Osteoblast (primary cell): ENCODE measurements at places on chromosomes 16 and 17. TPM values are rescaled to one million over a fixed set of nuclear protein-coding genes. Genes with fewer than 3 reads are reported as not detected.
A peak's percentile ranks its signal among the peaks of the same experiment; 100 is the strongest.

DNA sequence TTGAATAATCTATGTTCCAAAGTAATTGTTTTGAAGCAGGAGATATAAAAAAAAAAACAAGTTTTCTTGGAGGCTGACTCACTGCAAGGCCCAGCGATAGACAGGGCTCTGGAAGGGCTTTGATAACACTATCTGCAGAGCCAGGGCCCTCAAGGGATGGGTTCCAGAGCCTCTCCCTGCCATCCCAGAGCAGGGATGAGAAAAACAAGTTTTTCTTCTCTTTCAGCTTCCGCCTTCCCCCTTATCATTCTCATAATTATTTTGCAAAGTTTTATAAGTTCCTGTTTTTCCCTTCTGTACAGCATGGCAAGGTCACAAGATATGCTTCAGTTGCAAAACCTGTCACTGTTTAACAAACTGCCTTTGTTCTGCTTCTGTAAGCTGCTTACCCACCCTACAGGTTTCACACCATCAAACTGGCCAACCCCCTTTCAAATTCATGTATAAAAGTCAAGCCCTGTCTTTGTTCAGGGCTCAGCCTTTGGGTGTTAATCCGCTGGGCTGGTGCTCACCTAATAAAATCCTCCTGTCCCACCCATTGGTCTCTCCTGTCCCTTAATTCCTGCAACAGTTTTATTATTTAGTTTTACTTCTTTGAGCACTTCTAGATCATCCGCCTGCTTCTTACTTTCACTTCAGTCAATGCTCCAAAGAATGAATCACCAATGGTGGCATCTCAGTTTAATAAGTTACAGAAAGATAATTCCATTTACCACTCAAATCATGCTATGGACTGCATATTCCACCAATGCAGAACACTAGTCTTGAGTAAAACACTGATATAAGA is 5.6 kb upstream of the THUMPD1 start:
- no peak overlapping the region for H3K27ac ChIP-seq
- H3K4me1 ChIP-seq: no peaks in the 10 kb centered on the region
- DNase-seq: no peak

GRCh38 chr17:18315562-18315922 is 449 bp downstream of the SMCR8 start:
- H3K27me3 ChIP-seq: no peaks in the 10 kb centered on the region
- peak; percentile 38 for DNase-seq
- H3K36me3 ChIP-seq: peaks cover 36% of the 10 kb centered on the region
- H3K4me3 ChIP-seq: peak overlapping the region; percentile 96
- peak overlapping the region; percentile 93 for H3K27ac ChIP-seq
- peaks cover 37% of the 10 kb centered on the region for H3K4me1 ChIP-seq

DNA sequence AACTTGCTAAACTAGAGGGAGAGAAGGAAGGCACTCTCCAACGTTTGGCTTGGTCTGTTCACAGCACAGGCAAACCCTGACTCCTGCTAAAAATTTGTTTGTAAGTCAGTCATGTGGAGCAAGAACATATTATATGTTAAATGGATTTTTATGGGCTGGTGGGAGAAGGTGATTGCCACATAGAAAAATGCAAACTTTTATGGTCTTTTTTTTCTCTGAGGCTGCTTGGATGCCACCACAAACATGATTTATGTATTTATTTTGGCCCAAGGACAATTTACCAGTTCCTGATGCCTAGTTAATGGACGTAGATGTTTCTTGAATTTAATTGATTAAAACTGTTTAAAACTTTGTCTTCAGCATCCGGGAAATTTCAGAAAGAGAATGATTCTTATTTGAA is 274.2 kb upstream of the MYOCD start:
- H3K27ac ChIP-seq: no peak overlapping the region
- no peak overlapping the region for H3K4me3 ChIP-seq
- no peaks in the 10 kb centered on the region for H3K4me1 ChIP-seq
- no peaks in the 10 kb centered on the region for H3K36me3 ChIP-seq

DNA sequence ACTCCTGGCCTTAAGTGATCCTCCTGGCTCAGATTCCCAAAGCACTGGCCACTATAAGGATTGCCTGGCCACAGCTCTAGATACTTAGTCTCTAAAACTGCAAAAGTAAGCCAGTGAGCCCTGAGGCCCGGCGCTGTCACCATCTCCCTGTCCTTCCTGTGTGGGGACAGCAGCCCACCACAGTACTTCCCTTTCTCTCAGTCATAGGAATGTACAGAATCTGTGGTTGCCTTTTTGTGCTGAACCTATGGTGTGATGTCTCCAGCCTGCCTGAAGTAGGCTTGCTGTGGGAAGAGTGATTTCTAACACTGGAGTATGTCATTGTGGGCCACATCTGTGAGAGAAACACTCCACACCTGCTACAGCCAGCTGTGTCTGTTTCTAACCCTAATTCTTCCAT is 24.7 kb downstream of the NTAN1 start:
- no peaks in the 10 kb centered on the region for H3K27me3 ChIP-seq
- no peak overlapping the region for H3K4me3 ChIP-seq
- H3K36me3 ChIP-seq: peaks cover 79% of the 10 kb centered on the region
- DNase-seq: no peak

GRCh38 chr17:72359274-72359673 is 238.5 kb downstream of the SOX9 start:
- no peaks in the 10 kb centered on the region for H3K27me3 ChIP-seq
- no peak overlapping the region for H3K27ac ChIP-seq
- DNase-seq: no peak
- peaks cover 30% of the 10 kb centered on the region for H3K4me1 ChIP-seq

GRCh38 chr17:31283841-31284240 is 13.2 kb downstream of the OMG start:
- no peak overlapping the region for H3K27ac ChIP-seq
- H3K4me3 ChIP-seq: no peak overlapping the region
- DNase-seq: no peak

GRCh38 chr17:1714980-1715802 is 5.0 kb upstream of the TLCD2 start:
- peaks cover 30% of the 10 kb centered on the region for H3K36me3 ChIP-seq
- peaks cover 52% of the 10 kb centered on the region for H3K4me1 ChIP-seq
- DNase-seq: peak; percentile 97
- H3K4me3 ChIP-seq: peak overlapping the region; percentile 93
- H3K27me3 ChIP-seq: no peaks in the 10 kb centered on the region

DNA sequence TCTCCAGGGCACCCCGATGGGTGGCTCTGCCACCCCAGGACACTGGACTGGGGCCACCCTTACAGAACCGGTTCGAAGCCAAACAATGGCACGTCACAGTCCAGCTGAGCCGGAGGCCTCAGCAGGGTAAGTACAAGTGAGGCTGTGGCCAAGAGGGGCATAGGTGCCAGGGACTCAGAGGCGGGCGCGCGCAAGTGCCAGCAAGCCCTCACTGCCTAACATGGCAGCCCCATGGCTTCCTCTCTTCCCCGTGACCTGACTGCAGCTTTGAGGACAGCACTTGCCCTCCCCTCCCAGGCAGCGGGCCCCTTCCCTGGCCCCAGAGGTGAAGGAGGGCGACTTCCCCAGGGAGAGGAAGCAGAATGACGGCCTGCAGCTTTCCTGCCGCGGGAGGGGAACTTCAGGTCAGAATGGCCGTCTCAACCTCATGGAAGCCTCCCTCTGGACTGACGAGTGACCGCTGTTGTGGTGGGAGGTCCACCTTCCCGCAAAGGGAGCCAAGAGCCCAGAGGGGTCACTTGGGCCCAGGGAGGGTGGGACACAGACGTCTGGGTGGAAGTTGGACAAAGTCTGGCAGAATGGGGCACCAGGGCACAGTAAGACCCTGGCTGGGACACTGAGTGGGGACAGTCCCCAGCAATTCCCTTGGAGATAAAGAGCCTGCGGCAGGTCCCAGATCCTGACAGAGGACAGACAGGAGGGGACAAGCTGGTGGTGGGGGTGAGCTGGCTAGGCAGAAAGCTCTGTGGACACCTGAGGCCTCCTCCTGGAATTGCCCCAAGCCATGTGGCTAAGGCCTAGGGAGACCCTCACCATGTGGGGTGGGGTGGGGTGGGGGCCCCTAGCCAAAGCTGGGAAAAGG is 52.1 kb upstream of the TOB1 start:
- peak; percentile 65 for DNase-seq
- H3K27ac ChIP-seq: no peak overlapping the region
- no peaks in the 10 kb centered on the region for H3K36me3 ChIP-seq

DNA sequence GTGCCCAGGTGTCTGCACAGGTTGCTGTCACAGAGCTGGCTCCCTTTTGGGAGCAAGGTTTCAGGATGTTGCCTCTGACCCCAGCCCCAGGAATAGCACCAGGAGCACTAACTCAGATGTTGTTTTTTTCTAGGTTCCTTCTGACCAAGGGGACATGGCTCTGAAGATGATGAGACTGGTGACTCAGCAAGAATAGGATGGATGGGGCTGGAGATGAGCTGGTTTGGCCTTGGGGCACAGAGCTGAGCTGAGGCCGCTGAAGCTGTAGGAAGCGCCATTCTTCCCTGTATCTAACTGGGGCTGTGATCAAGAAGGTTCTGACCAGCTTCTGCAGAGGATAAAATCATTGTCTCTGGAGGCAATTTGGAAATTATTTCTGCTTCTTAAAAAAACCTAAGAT is 28.1 kb downstream of the SCPEP1 start:
- H3K4me1 ChIP-seq: no peaks in the 10 kb centered on the region
- no peaks in the 10 kb centered on the region for H3K27me3 ChIP-seq
- no peak for DNase-seq
- H3K36me3 ChIP-seq: no peaks in the 10 kb centered on the region
- no peak overlapping the region for H3K27ac ChIP-seq

- H3K4me3 ChIP-seq: peak overlapping the region; percentile 57
- DNase-seq: peak; percentile 9
- H3K27me3 ChIP-seq: no peaks in the 10 kb centered on the region
- no peak overlapping the region for H3K27ac ChIP-seq
- no peaks in the 10 kb centered on the region for H3K4me1 ChIP-seq
These were observed 175.2 kb downstream of the KCNJ2 start for GRCh38 chr17:70344386-70345060.

- no peaks in the 10 kb centered on the region for H3K4me1 ChIP-seq
These were observed 27.8 kb downstream of the ADAM11 start for GRCh38 chr17:44786551-44787081.

DNA sequence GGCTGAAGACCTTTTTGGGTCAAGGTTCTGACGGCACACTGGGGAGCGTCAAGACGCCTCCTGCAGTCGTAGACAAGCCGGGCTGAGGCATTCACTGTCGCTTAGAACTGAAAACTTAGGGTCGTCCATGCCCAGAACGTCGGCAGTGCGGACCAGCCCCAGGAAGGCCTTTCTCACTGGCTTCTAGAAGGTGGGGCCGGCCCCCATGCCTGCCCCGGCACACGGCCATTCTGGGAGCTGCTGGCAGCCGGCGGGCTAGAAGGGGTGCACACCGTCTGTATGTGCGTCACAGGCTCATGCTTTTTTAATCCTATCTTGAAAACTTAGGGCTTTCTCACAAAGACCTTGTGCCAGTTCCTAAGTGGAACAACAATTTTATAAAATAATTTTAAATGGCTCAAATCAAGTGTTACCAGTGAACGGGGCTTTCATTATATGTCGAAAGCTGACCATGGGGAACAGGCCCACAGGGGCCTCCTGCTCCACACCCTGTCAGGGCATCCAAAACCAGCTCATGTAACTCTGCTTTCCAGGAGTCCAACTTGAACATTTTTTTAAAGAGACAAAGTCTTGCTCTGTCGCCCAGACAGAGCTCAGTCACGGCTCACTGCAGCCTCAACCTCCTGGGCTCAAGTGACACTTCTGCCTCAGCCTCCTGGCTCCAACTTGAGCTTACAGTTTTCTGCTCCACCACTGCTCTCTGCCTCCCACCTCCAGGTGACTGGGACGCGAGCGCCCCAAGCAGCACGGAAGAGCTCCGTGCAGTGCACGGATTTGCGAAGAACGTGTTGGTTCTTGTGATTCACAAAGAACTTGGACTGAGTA is 111.2 kb downstream of the ANKRD11 start:
- H3K27me3 ChIP-seq: no peaks in the 10 kb centered on the region
- no peak overlapping the region for H3K4me3 ChIP-seq
- no peak for DNase-seq

GRCh38 chr16:88367560-88367959 is 15.2 kb upstream of the ZNF469 start:
- H3K27ac ChIP-seq: no peak overlapping the region
- H3K4me1 ChIP-seq: no peaks in the 10 kb centered on the region
- H3K27me3 ChIP-seq: peaks cover 26% of the 10 kb centered on the region
- peak; percentile 10 for DNase-seq

DNA sequence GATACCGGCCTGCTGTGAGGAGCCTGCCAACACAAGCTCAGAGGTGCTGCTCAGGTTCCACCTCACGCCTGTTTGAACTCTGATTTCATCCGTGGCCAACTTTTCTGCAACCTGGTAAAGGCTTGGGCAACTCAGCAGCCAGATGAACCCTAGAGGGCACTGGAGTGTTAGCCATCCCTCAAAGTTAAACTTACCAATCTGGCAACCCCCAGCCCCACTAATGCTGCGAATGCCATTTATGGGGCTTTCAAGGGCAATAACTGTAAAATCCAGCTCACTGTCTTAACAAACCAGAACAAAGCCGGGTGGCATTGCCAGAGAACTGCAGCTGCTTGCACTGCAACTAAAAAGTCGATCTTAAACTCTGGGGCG is 105.5 kb downstream of the AXIN2 start:
- no peaks in the 10 kb centered on the region for H3K36me3 ChIP-seq
- H3K27ac ChIP-seq: no peak overlapping the region
- DNase-seq: peak; percentile 62
- no peaks in the 10 kb centered on the region for H3K4me1 ChIP-seq

GRCh38 chr16:51698647-51699046 is 547.6 kb upstream of the SALL1 start:
- DNase-seq: no peak
- H3K27ac ChIP-seq: no peak overlapping the region
- no peaks in the 10 kb centered on the region for H3K4me1 ChIP-seq
- no peaks in the 10 kb centered on the region for H3K27me3 ChIP-seq

DNA sequence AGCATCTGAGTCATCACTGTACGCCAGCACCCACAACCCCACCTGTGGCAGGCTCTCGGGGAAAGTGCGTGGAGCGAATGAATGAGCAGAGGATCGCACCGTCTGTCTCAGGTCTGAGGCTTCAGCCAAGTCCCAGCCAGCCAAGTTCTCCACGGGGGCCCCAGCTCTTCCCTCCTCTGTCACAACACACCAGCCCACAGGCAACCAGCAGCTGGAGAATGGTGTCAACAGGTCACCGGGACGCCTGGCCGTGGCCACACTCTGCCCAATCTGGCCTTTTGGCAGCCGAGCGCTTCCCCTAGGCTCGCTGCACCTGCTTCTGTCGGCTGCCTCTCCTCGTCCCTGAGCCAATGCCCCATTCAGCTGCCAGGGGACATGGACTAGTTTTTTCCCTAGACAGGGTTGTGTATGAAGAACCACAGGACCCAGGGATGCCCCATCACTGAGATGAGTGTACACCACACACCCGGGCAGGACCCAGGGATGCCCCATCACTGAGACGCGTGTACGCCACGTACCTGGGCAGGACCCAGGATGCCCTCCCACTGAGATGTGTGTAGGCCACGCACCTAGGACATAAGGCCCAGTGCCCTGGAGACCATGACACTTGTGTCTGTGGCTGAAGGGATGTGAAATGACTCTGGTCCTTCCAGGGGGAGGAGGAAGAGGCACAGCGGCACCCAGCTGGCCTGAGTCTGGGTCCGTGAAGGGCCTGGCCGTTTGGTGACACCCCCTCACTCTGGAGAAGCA is 52.8 kb downstream of the ABR start:
- H3K27me3 ChIP-seq: no peaks in the 10 kb centered on the region
- no peak overlapping the region for H3K4me3 ChIP-seq
- H3K27ac ChIP-seq: no peak overlapping the region
- peak; percentile 81 for DNase-seq
- no peaks in the 10 kb centered on the region for H3K36me3 ChIP-seq

CNTNAP4 gene
- total RNA-seq: under 0.01 TPM in 2 replicates

RBFOX1 gene
- not detected in 2 replicates for total RNA-seq

KRTAP4-3 gene
- not detected in 2 replicates for total RNA-seq

KRTAP4-6 gene
- total RNA-seq: not detected in 2 replicates

ABAT gene
- total RNA-seq: 5.9 and 6.5 TPM in 2 replicates

CLEC19A gene
- total RNA-seq: not detected in 2 replicates

C17orf100 gene
- total RNA-seq: 0.29 and 0.72 TPM in 2 replicates
